Adrenal gland (tissue), 19 donors: ENCODE measurements at places on chromosomes 3 and 15. TPM values are rescaled to one million over a fixed set of nuclear protein-coding genes. Genes with fewer than 3 reads are reported as not detected.

IMPG2 gene
- total RNA-seq, result 0.25 TPM

STAB1 gene
- total RNA-seq, result 342 TPM

BFSP2 gene
- not detected for total RNA-seq

DNA sequence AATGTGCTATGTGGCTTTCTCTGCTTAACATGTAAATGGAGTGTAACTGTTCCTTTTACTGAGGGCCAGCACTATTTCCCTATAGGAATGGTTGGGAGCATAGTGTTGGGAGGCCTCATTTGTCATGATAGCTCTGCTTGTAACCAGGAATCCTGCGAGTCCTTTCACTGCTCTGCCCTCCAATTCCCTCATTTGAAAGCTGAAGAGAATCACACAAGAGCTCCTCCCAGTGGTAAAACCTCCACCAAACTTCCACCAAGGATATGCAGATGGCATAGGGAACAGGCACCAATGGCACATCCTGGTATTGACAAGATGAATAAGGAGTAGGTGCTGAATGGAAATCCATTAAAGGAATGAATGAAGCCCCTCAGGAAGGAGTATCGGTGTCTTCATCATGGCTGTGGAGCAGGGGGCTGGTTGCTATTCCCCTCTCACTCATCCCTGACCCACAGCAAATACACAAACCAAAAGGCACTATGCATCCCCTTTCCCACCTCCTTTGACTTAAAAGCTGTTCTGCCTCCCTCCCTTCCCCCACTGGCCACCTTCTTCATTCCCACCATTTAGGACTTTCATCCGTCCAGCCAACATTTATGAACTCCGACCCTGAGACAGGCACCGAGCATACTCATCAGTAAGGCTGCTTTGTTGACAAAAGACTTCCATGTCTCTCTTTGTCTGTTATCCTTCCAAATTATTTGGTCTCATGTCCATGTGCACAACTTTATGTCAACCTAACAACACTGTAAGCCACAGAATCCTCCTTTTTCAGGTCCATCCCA, 560.8 kb downstream of the FOXP1 start:
- H3K4me1 ChIP-seq, result no peaks in the 10 kb centered on the region
- H3K27me3 ChIP-seq, result no peaks in the 10 kb centered on the region

DNA sequence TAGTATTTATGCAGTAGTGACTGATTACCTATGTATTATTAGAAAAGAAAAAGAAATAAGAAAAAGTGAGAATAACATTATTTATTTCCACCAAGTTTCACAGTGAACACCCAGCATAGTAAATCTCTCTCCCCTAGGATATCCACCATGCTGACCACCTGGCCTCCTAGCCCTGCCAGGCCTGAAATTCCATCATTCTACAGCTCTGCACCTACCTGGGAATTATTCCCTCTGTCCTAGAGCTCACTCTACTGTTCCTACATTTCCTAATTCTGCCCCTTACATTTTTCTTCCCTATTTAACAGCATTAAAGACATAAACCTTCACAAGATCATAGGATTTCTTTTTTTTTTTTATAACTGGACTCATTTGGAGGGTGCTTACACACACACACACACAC, 525.3 kb upstream of the PPP2R3A start:
- no peak for DNase-seq
- no peak overlapping the region for H3K4me3 ChIP-seq
- H3K36me3 ChIP-seq, result no peaks in the 10 kb centered on the region

- no peak for DNase-seq
- no peak overlapping the region for H3K27ac ChIP-seq
- H3K27me3 ChIP-seq, result no peaks in the 10 kb centered on the region
Observed at GRCh38 chr15:79315623-79316328, 4.9 kb downstream of the TMED3 start.

- H3K4me1 ChIP-seq, result peaks cover 4% of the 10 kb centered on the region
- DNase-seq, result no peak
- H3K27me3 ChIP-seq, result no peaks in the 10 kb centered on the region
- no peak overlapping the region for H3K4me3 ChIP-seq
- H3K27ac ChIP-seq, result no peak overlapping the region
- no peaks in the 10 kb centered on the region for H3K36me3 ChIP-seq
Observed at GRCh38 chr3:31670136-31670535, 137.4 kb downstream of the STT3B start.

HYAL1 gene
- 38.1 TPM for total RNA-seq

TRPM1 gene
- not detected for total RNA-seq

DNA sequence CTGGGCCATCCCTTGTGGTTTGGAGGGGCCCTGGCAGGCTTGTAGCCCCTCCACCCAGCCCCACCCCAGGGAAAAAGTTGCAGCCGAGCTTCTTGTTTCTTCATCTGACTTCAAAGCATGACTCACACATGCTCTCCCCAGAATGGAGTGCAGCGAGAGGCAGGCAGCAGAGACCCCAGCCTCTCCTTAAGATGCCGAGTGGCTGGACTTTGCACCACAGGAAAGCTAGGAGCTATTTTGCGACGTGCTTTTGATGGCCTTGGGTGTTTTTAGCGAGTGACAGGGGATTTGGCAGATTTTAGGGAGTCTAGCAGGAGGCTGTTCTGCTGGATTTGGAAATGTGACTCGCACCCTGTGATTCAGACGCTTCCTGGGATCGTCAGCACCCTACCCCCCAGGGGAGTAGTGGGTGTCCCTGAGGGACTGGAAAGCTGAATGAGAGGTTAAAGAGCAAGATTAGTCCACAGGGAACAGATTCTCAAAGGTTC, 14.2 kb downstream of the BAHD1 start:
- no peak overlapping the region for H3K4me3 ChIP-seq
- no peaks in the 10 kb centered on the region for H3K36me3 ChIP-seq
- H3K27ac ChIP-seq, result peak overlapping the region; percentile 61
- peaks cover 28% of the 10 kb centered on the region for H3K4me1 ChIP-seq

DNA sequence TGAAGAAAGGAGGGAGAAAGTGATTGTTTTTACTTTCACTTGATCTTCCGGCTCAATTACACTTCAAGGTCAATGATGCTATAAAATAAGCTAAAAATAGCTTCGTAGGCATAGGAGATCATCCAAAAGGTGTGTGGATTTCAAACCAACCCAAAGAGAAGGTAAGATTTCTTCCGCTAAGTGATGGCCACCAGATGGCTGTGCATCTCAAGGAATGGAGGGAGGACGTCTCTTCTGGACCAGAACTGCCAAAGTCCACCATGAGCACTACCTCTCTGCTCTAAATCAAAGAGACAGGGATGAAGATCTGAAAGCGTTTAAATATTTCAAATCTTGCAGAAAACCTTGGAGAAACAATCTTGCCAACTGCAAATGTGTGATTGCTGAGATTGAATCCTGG, 199.1 kb upstream of the ZPLD1 start:
- DNase-seq, result no peak
- no peak overlapping the region for H3K27ac ChIP-seq
- H3K4me1 ChIP-seq, result no peaks in the 10 kb centered on the region
- H3K4me3 ChIP-seq, result no peak overlapping the region

GRCh38 chr3:195077611-195078540, 193.1 kb downstream of the XXYLT1 start:
- H3K36me3 ChIP-seq, result no peaks in the 10 kb centered on the region
- no peak overlapping the region for H3K4me3 ChIP-seq
- H3K4me1 ChIP-seq, result peaks cover 3% of the 10 kb centered on the region
- H3K27ac ChIP-seq, result no peak overlapping the region
- no peaks in the 10 kb centered on the region for H3K27me3 ChIP-seq

ROPN1 gene
- total RNA-seq, result not detected

DNA sequence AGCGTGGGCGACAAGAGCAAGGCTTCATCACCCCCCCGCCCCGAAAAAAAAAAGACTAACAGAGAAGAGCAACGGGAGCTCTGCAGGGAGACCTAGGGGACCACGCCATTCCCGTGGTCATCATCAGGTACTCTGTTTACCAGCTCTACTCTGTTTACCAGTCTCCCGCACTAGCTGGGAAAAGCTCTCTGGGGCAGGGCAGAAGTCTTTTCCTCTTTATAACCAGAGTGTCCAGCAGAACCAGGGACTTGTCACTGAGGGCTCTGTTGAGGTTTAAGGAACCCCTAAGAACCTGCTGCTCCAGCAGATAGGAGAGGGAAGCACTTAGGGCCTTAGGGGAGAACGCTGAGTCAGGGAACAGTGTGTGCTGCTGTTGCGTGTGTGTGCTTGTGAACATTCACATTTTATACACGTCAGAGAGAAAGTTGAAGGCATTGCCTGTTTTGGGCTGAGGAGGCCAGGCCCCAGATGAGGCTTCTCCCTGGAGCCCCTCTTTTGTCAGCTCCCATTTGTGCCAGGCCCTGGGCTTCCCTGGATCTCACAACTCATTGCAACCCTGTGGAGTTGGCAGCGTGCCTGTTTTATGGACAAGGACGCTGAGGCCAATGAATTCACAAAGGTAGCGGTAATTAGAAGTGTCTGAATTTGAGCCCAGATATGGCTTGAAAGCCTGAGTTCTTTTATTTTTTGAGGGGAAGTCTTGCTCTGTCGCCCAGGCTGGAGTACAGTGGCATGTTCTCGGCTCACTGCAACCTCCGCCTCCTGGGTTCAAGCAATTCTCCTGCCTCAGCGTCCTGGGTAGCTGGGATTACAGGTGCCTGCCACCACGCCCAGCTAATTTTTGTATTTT, 24.2 kb upstream of the ERICH6 start:
- peaks cover 9% of the 10 kb centered on the region for H3K4me1 ChIP-seq
- no peaks in the 10 kb centered on the region for H3K27me3 ChIP-seq
- peak overlapping the region; percentile 76 for H3K27ac ChIP-seq
- peak; percentile 81 for DNase-seq
- H3K36me3 ChIP-seq, result no peaks in the 10 kb centered on the region

CFAP44 gene
- 0.79 TPM for total RNA-seq

GRCh38 chr3:23840521-23840920, 34.8 kb downstream of the UBE2E1 start:
- no peak overlapping the region for H3K27ac ChIP-seq
- no peak overlapping the region for H3K4me3 ChIP-seq
- H3K27me3 ChIP-seq, result no peaks in the 10 kb centered on the region

DNA sequence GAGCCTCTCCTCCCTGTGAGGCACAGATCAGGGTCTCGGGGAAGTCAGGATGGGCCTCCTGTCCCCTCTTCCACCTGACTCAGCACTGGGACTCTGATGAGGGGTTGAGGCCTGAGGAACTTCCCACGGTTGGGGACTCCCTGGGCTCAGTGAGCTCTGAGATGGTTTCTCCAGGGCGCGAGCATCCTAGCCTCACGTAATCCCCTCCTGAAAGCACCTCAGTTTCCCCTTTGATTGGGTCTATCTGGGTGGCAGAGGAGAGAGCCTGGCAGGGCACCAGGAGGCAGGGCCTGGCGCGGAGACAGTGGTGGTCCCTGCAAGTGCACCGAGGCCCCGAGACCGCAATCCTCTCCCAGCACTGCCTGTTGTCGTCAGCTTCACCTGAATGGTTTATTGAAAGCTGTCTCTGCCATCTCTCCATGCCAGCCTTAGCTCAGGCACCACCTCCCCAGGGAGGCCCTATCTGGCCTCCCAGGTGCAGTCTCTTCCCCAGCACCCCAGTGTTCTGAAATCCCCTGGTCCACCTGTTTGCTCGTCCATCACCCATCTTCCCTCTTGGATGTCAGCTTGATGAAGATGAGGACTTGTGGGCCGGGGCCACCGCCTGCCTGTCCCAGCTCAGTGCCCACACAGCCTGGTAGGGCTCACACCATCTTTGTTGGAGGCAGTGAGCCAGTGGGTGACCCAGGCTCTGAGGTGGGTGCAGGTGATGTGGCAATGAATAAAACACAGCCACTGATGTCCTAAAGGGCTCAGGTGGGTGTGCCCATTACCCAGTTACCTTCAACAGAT, 52.2 kb upstream of the PCSK6 start:
- no peak overlapping the region for H3K27ac ChIP-seq
- H3K4me1 ChIP-seq, result no peaks in the 10 kb centered on the region
- no peaks in the 10 kb centered on the region for H3K36me3 ChIP-seq
- no peak overlapping the region for H3K4me3 ChIP-seq

GRCh38 chr15:55260562-55261131, 29.0 kb downstream of the RAB27A start:
- H3K4me3 ChIP-seq, result no peak overlapping the region
- no peaks in the 10 kb centered on the region for H3K27me3 ChIP-seq
- peaks cover 17% of the 10 kb centered on the region for H3K4me1 ChIP-seq
- DNase-seq, result no peak

- H3K27me3 ChIP-seq, result no peaks in the 10 kb centered on the region
- H3K36me3 ChIP-seq, result no peaks in the 10 kb centered on the region
- no peak overlapping the region for H3K4me3 ChIP-seq
- peaks cover 10% of the 10 kb centered on the region for H3K4me1 ChIP-seq
Observed at GRCh38 chr15:58545307-58546065, 113.7 kb downstream of the LIPC start.

- no peaks in the 10 kb centered on the region for H3K27me3 ChIP-seq
- H3K27ac ChIP-seq, result no peak overlapping the region
- no peaks in the 10 kb centered on the region for H3K4me1 ChIP-seq
- no peaks in the 10 kb centered on the region for H3K36me3 ChIP-seq
- no peak overlapping the region for H3K4me3 ChIP-seq
- DNase-seq, result no peak
Observed at GRCh38 chr3:87901141-87901540, 157.7 kb downstream of the CGGBP1 start.

KIF15 gene
- total RNA-seq, result 0.69 TPM

ALDH1A2 gene
- total RNA-seq, result 277 TPM

GRCh38 chr3:66816090-66816761, 181.9 kb upstream of the KBTBD8 start:
- no peaks in the 10 kb centered on the region for H3K4me1 ChIP-seq
- H3K27me3 ChIP-seq, result peaks cover 4% of the 10 kb centered on the region
- no peak overlapping the region for H3K4me3 ChIP-seq
- no peak for DNase-seq
- H3K27ac ChIP-seq, result no peak overlapping the region
- H3K36me3 ChIP-seq, result no peaks in the 10 kb centered on the region

DNA sequence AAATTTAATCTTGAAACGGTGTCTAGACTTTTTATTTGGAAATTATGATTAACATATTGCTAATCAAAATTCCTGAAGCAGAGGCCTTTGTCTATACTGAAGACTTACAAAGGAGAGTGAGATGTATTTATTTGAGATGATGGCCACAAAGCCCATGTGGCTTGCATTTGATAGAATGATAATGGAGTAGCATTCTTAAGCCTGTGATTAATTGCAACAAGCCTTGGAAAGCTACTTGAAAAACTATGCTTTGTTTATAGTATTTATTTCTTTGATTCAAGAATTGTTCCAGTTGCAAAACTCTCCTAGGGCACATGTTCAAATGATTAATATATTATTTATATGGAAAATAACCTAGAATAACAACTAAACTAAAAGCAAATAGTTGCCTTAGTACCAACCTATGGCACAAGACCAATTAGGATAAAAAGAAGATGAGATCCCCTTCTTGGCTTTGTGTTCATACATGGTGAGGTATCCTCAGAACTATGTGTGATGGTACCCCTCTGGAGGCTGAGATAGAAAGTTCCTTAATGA, 244.1 kb upstream of the TBL1XR1 start:
- DNase-seq, result no peak
- no peak overlapping the region for H3K4me3 ChIP-seq
- H3K27ac ChIP-seq, result no peak overlapping the region
- peaks cover 27% of the 10 kb centered on the region for H3K4me1 ChIP-seq
- no peaks in the 10 kb centered on the region for H3K36me3 ChIP-seq
- no peaks in the 10 kb centered on the region for H3K27me3 ChIP-seq

GRCh38 chr15:66294157-66294931, 976 bp downstream of the DIS3L start:
- no peak overlapping the region for H3K4me3 ChIP-seq
- H3K27me3 ChIP-seq, result no peaks in the 10 kb centered on the region
- peak overlapping the region; percentile 96 for H3K27ac ChIP-seq
- H3K4me1 ChIP-seq, result peaks cover 3% of the 10 kb centered on the region
- peak; percentile 57 for DNase-seq
